ENCODE measurements at places on chromosomes 7 and 10. TPM values are rescaled to one million over a fixed set of nuclear protein-coding genes. Genes with fewer than 3 reads are reported as not detected.

Gene H2BK1
- total RNA-seq, result not detected

Gene PON3
- 5.0 TPM for total RNA-seq

Gene PTN
- total RNA-seq, result 73.8 TPM

Gene EPDR1
- 89.8 TPM for total RNA-seq

Gene MALRD1
- total RNA-seq, result 2.7 TPM

Gene TDRD1
- total RNA-seq, result 0.13 TPM

Gene RALA
- total RNA-seq, result 16.1 TPM

Gene CTNNA3
- 18.8 TPM for total RNA-seq

Gene C10orf67
- 0.04 TPM for total RNA-seq

Gene GDF10
- 0.98 TPM for total RNA-seq

Gene PRSS2
- 0.09 TPM for total RNA-seq

Gene ERCC6
- total RNA-seq, result 9.4 TPM

Gene CPN1
- total RNA-seq, result 0.09 TPM

Gene C10orf53
- not detected for total RNA-seq

Gene KLF14
- 0.98 TPM for total RNA-seq

Gene FOXP2
- total RNA-seq, result 10.0 TPM

Gene URGCP
- 20.7 TPM for total RNA-seq

Gene VIPR2
- total RNA-seq, result 8.5 TPM

Gene STAMBPL1
- total RNA-seq, result 10.3 TPM

Gene MSS51
- 28.2 TPM for total RNA-seq

Gene CYP3A7
- 0.58 TPM for total RNA-seq

Gene HDAC9
- 38.2 TPM for total RNA-seq

Gene CUL1
- 40.5 TPM for total RNA-seq

Gene ZSCAN21
- 15.8 TPM for total RNA-seq

Gene PLA2G12B
- not detected for total RNA-seq

Gene PDE1C
- total RNA-seq, result 4.5 TPM

Gene ANKRD7
- 0.62 TPM for total RNA-seq

Gene CLDN12
- total RNA-seq, result 18.7 TPM

Gene CHST15
- total RNA-seq, result 14.8 TPM
